Airway epithelial cell (primary cell): ENCODE measurements at places on chromosomes 7 and 10. TPM values are rescaled to one million over a fixed set of nuclear protein-coding genes. Genes with fewer than 3 reads are reported as not detected.

The CHCHD3 gene
- 46.7 and 49.2 TPM in 2 replicates for total RNA-seq

The CYP3A4 gene
- 0.14 TPM in 1 of 2 replicates, not detected in the other for total RNA-seq

The ZNF800 gene
- total RNA-seq, result 11.4 and 12.7 TPM in 2 replicates

The HTR7 gene
- total RNA-seq, result 10.4 and 11.6 TPM in 2 replicates

The HMX2 gene
- total RNA-seq, result not detected in 2 replicates

The DAGLB gene
- 13.3 and 19.7 TPM in 2 replicates for total RNA-seq

The GIMAP1 gene
- not detected in 2 replicates for total RNA-seq

The EVX1 gene
- not detected in 2 replicates for total RNA-seq

The GSDME gene
- 49.8 and 54.8 TPM in 2 replicates for total RNA-seq

The NYAP1 gene
- 0.65 and 2.1 TPM in 2 replicates for total RNA-seq

The WNT16 gene
- not detected in 2 replicates for total RNA-seq

The CASP7 gene
- total RNA-seq, result 13.6 and 13.9 TPM in 2 replicates

The CPEB3 gene
- total RNA-seq, result 0.51 and 1.1 TPM in 2 replicates

The MARVELD1 gene
- total RNA-seq, result 24.3 and 34.1 TPM in 2 replicates

The PTN gene
- total RNA-seq, result 0.35 and 0.65 TPM in 2 replicates

The OPALIN gene
- not detected in 2 replicates for total RNA-seq

The ZFAND2A gene
- total RNA-seq, result 10.7 and 11.2 TPM in 2 replicates

The SPDYE9 gene
- not detected in 2 replicates for total RNA-seq

The FFAR4 gene
- total RNA-seq, result not detected in 2 replicates

The TIMM23 gene
- 93.3 and 102 TPM in 2 replicates for total RNA-seq

The OR13A1 gene
- not detected in 2 replicates for total RNA-seq

The LBX1 gene
- not detected in 2 replicates for total RNA-seq

The SOSTDC1 gene
- total RNA-seq, result 1.1 and 2.1 TPM in 2 replicates

The LRRD1 gene
- not detected in 2 replicates for total RNA-seq

The MYO1G gene
- total RNA-seq, result not detected in 2 replicates

The AKR1D1 gene
- not detected in 2 replicates for total RNA-seq

The TMEM229A gene
- total RNA-seq, result not detected in 2 replicates

The OPN1SW gene
- total RNA-seq, result not detected in 2 replicates

The MMD2 gene
- not detected in 2 replicates for total RNA-seq

The CADPS2 gene
- total RNA-seq, result 0.33 and 0.78 TPM in 2 replicates

The ABCB1 gene
- total RNA-seq, result not detected in 2 replicates

The CELF2 gene
- total RNA-seq, result 2.0 and 6.1 TPM in 2 replicates

The TAS2R5 gene
- total RNA-seq, result 0.14 and 0.79 TPM in 2 replicates

The BRI3 gene
- 21.8 and 24.8 TPM in 2 replicates for total RNA-seq

The MYOF gene
- 198 and 231 TPM in 2 replicates for total RNA-seq

The MRPL32 gene
- 44.8 and 53.2 TPM in 2 replicates for total RNA-seq

The TFPI2 gene
- total RNA-seq, result 80.9 and 98.0 TPM in 2 replicates

The CTAGE4 gene
- total RNA-seq, result 1.4 and 1.5 TPM in 2 replicates

The CALHM1 gene
- total RNA-seq, result not detected in 2 replicates

The GRID1 gene
- not detected in 2 replicates for total RNA-seq

The GNAI1 gene
- total RNA-seq, result 40.2 and 71.2 TPM in 2 replicates

The ELFN1 gene
- 0.07 and 0.14 TPM in 2 replicates for total RNA-seq

The SORBS1 gene
- 0.07 and 0.09 TPM in 2 replicates for total RNA-seq
